SK-N-SH (cell line): ENCODE measurements at places on chromosomes 3 and 15. TPM values are rescaled to one million over a fixed set of nuclear protein-coding genes. Genes with fewer than 3 reads are reported as not detected.

Gene DENND4A
- 2.5 and 3.2 TPM in 2 replicates for polyA plus RNA-seq

GRCh38 chr3:157261000-157261399 is 101.1 kb upstream of the CCNL1 start:
- DNase-seq, result no peak
- peaks cover 4% of the 10 kb centered on the region for H3K36me3 ChIP-seq
- no peaks in the 10 kb centered on the region for H3K27me3 ChIP-seq
- H3K4me3 ChIP-seq, result no peak overlapping the region
- H3K4me1 ChIP-seq, result no peaks in the 10 kb centered on the region

DNA sequence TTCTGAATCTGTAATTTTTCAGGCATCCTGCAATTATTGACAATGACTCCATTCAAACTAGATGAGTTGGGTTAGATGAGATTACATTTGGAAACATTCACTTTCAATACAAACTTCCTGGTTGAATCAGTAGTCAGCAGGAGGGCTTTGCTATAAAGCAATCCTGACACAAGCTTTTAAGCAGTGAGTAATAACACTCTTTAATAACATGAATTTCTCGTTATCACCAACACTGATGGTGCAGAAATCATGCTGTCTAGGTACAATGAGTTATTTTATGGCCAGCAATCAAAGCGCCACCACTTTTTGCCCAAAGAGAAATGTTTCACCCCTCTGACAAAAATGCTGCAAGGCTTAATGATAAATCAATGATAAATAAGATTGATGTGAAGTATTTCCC is 474.8 kb upstream of the CNTN4 start:
- H3K4me1 ChIP-seq, result no peaks in the 10 kb centered on the region
- H3K4me3 ChIP-seq, result no peak overlapping the region
- no peak overlapping the region for H3K27ac ChIP-seq
- H3K36me3 ChIP-seq, result no peaks in the 10 kb centered on the region

DNA sequence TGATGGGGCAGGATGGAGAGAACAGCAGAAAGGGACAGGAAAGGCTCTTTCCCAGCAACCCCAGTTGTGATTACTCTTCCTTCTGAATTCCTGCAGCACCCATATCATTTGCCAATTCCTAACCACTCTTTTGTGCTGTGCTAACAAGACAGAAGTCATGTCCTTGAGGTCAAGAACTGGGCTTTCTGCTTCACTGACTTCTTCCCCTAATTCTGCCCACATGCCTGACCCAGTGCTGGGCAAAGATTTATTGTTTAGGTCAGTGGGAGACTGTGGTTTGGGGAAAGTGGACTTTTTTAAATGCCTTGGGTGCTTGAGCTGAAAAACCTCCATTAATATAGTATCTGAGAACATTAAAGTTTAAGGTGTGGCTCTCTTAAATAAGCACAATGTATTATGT is 4.2 kb upstream of the EFCAB12 start:
- H3K27ac ChIP-seq, result no peak overlapping the region
- no peak overlapping the region for H3K4me3 ChIP-seq
- no peaks in the 10 kb centered on the region for H3K27me3 ChIP-seq
- DNase-seq, result no peak
- peaks cover 66% of the 10 kb centered on the region for H3K36me3 ChIP-seq

Gene SLC28A1
- polyA plus RNA-seq, result not detected in 2 replicates

GRCh38 chr3:73068419-73068818 is 7.0 kb downstream of the EBLN2 start:
- no peak overlapping the region for H3K27ac ChIP-seq
- no peaks in the 10 kb centered on the region for H3K4me1 ChIP-seq
- H3K27me3 ChIP-seq, result no peaks in the 10 kb centered on the region
- no peak overlapping the region for H3K4me3 ChIP-seq
- H3K36me3 ChIP-seq, result peaks cover 50% of the 10 kb centered on the region

Gene ADGRG7
- not detected in 2 replicates for polyA plus RNA-seq

DNA sequence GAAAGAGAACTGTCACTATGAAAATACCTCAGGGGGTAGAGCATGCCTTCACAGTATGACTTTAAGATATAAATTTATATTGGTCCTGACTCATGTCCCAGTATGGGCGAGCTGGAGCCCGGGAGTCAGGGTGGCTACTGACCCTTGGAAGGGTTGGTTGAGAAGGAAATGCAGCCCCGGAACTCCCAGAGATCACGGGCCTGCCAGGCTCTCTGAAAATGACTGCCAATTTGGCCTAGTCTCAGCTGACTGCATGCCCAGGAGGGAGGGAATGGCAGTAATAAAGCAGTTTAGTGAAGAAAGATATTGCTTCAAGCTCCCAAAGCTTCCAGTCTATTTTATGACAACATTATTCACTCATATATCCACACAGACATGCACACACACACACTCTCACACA is 299.0 kb downstream of the NR2F2 start:
- no peaks in the 10 kb centered on the region for H3K36me3 ChIP-seq
- H3K4me1 ChIP-seq, result no peaks in the 10 kb centered on the region; the same call in 1 of the 2 replicates
- H3K27ac ChIP-seq, result no peak overlapping the region
- DNase-seq, result no peak

Gene SLITRK3
- polyA plus RNA-seq, result not detected in 2 replicates

GRCh38 chr15:88131937-88132336 is 124.6 kb downstream of the NTRK3 start:
- H3K4me1 ChIP-seq, result no peaks in the 10 kb centered on the region
- no peak overlapping the region for H3K4me3 ChIP-seq
- H3K27ac ChIP-seq, result no peak overlapping the region
- DNase-seq, result no peak
- no peaks in the 10 kb centered on the region for H3K36me3 ChIP-seq

- H3K4me3 ChIP-seq, result no peak overlapping the region
- H3K27me3 ChIP-seq, result no peaks in the 10 kb centered on the region
- H3K36me3 ChIP-seq, result no peaks in the 10 kb centered on the region
- H3K27ac ChIP-seq, result no peak overlapping the region; the same call in 1 of the 2 replicates
Observed at GRCh38 chr15:45648521-45649200, 13.8 kb downstream of the SQOR start.

DNA sequence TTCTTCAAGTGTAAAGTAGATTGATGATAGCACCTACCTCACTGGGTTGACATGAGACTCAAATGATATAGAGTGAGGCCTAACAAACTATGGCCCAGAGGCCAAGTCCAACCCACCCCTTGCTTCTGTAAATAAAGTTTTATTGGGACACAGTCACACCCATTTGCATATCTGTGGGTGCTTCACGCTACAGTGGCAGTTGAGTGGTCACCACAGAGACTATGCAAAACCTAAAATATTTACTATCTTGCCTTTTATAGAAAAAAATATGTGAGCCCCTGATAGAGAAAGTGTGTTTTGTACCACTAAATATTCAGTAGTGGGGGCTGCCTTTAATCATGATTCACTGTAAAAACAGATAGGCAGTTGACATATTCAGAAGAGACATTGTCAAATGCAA is 38.0 kb downstream of the ACAN start:
- no peaks in the 10 kb centered on the region; the same call in 1 of the 2 replicates for H3K27me3 ChIP-seq
- H3K36me3 ChIP-seq, result no peaks in the 10 kb centered on the region
- H3K4me3 ChIP-seq, result no peak overlapping the region
- H3K27ac ChIP-seq, result no peak overlapping the region
- no peaks in the 10 kb centered on the region for H3K4me1 ChIP-seq

- no peaks in the 10 kb centered on the region for H3K36me3 ChIP-seq
- DNase-seq, result no peak
- no peak overlapping the region for H3K27ac ChIP-seq
Observed at GRCh38 chr15:69857686-69858391, 239.9 kb downstream of the TLE3 start.

Gene C2CD4B
- not detected in 2 replicates for polyA plus RNA-seq

Gene CNTN6
- 0.02 TPM in 1 of 2 replicates, not detected in the other for polyA plus RNA-seq

GRCh38 chr15:74873756-74874424 is 725 bp upstream of the SCAMP2 start:
- peaks cover 20% of the 10 kb centered on the region; the same call in 1 of the 2 replicates for H3K4me1 ChIP-seq
- DNase-seq, result peak; percentile 54
- peak overlapping the region; percentile 34; the same call in 1 of the 2 replicates for H3K27ac ChIP-seq
- peak overlapping the region; percentile 72 for H3K4me3 ChIP-seq

GRCh38 chr3:175349168-175349567 is 490.0 kb downstream of the NAALADL2 start:
- DNase-seq, result no peak
- no peak overlapping the region for H3K27ac ChIP-seq
- no peak overlapping the region for H3K4me3 ChIP-seq
- no peaks in the 10 kb centered on the region; the same call in 1 of the 2 replicates for H3K4me1 ChIP-seq
- no peaks in the 10 kb centered on the region for H3K27me3 ChIP-seq
- H3K36me3 ChIP-seq, result no peaks in the 10 kb centered on the region

DNA sequence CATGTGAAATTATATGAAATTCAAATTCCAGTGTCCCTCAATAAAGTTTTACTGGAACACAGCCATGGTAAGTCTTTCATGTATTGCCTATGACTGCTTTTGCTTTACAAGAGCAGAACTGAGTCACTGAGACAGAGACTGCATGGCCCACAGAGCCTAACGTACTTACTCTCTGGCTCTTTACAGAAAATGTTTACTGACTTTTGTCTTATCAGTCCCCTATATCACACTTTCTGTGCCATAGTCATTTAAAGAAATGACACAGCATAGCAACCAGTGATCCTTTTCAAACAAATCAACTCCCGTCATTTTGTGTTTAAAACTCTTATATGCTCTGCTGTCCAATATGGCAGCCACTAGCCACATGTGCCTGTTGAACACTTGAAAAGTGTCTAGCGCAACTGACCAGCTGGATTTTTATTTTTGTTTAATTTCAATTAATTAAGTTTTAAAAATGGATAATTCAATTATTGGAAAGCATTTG is 129.7 kb upstream of the CDIN1 start:
- H3K4me1 ChIP-seq, result no peaks in the 10 kb centered on the region
- no peak for DNase-seq
- H3K4me3 ChIP-seq, result no peak overlapping the region
- no peaks in the 10 kb centered on the region for H3K27me3 ChIP-seq
- H3K36me3 ChIP-seq, result no peaks in the 10 kb centered on the region

DNA sequence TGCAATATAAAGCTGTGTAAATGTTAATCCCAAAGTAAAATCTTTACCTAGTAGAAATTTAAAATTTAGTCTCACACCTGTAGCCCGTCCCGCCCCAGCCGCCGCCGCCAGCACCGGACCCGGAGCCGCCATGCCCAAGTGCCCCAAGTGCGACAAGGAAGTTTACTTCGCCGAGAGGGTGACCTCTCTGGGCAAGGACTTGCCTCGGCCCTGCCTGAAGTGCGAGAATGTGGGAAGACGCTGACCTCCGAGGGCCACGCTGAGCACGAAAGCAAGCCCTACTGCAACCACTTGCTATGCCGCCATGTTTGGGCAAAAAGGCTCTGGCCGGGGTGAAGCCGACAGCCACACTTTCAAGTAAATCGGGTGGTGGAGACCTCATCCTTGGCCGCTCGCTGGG is 22.1 kb upstream of the TOP2B start:
- H3K4me1 ChIP-seq, result no peaks in the 10 kb centered on the region
- no peaks in the 10 kb centered on the region; the same call in 1 of the 2 replicates for H3K27me3 ChIP-seq
- DNase-seq, result no peak
- no peaks in the 10 kb centered on the region for H3K36me3 ChIP-seq
- H3K4me3 ChIP-seq, result no peak overlapping the region

- H3K4me1 ChIP-seq, result no peaks in the 10 kb centered on the region
- no peak overlapping the region for H3K27ac ChIP-seq
- no peak overlapping the region for H3K4me3 ChIP-seq
- H3K27me3 ChIP-seq, result no peaks in the 10 kb centered on the region
Observed at GRCh38 chr3:168102735-168103410, 7.1 kb upstream of the GOLIM4 start.

GRCh38 chr3:197225579-197225978 is 72.8 kb downstream of the DLG1 start:
- no peaks in the 10 kb centered on the region for H3K36me3 ChIP-seq
- peaks cover 14% of the 10 kb centered on the region for H3K4me1 ChIP-seq
- no peak for DNase-seq
- peak overlapping the region; percentile 47 for H3K27ac ChIP-seq

DNA sequence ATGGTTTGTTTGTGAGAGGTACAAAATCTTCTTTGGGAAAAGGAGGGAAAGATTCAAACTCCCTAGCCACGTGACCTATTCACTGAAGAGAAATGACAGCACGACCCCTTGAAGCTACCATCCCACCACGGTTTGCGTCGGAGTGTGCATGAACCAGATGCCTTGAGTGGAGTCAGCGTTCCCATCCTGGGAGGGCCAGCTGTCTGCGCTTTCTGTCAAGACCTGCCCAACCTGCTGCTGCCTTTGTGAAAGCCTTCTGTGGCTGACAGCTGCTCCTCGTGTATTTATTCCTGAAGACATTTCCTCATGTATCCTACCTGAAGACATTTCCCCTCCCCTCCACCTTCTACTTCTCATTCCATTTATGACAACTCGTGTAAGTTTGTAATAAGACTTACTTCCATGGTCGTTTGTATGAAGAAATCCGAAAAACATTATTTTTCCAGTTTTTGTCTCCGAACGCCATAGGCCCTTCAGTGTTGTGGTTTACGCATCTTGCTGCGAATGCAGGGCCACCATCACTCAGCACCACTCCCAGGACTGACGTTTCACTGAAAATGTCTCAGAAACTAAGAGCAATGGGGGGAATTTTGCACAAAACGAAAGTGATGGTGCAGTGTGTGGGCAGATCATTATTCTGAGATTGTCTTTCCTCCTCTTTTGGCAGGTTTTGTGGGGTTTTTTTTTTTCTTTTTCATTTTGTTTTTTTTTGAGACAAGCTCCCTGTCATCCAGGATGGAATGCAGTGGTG is 18.9 kb downstream of the EBLN2 start:
- H3K4me3 ChIP-seq, result no peak overlapping the region
- H3K36me3 ChIP-seq, result no peaks in the 10 kb centered on the region
- H3K27ac ChIP-seq, result no peak overlapping the region
- no peak for DNase-seq
- H3K4me1 ChIP-seq, result no peaks in the 10 kb centered on the region

DNA sequence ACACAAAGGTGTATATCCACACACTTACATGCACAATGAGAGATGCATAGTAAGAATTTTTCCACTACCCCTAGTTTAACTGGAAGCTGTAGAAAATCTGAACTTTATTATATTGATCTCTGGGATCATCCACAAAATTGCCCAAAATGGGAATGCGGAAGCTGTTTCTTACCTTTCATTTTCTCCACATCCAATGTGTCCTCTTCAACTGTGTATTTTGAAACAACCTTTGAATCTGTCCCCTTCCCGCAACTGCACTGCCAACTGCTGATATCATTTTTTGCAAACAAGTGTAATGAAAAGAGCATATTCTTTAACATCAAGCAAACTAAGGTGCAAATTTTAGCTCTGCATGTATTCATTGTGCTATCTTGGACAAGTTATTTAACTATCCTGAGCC is 427.6 kb upstream of the TPRG1 start:
- no peak overlapping the region for H3K27ac ChIP-seq
- H3K4me1 ChIP-seq, result no peaks in the 10 kb centered on the region
- no peak for DNase-seq
- H3K4me3 ChIP-seq, result no peak overlapping the region
- H3K27me3 ChIP-seq, result no peaks in the 10 kb centered on the region
- no peaks in the 10 kb centered on the region for H3K36me3 ChIP-seq

- H3K4me3 ChIP-seq, result no peak overlapping the region
- H3K27ac ChIP-seq, result peak overlapping the region; percentile 64
- no peak for DNase-seq
- 0 out of 2 replicates have a peak, but pooled peaks cover 3% of the 10 kb centered on the region for H3K36me3 ChIP-seq
- H3K4me1 ChIP-seq, result peaks cover 40% of the 10 kb centered on the region
- H3K27me3 ChIP-seq, result no peaks in the 10 kb centered on the region
Observed at GRCh38 chr3:52892625-52893311, 4.6 kb downstream of the STIMATE start.

- H3K4me3 ChIP-seq, result no peak overlapping the region
- no peak for DNase-seq
- H3K27ac ChIP-seq, result no peak overlapping the region
Observed at GRCh38 chr3:74271541-74271940, 342.9 kb downstream of the CNTN3 start.

Gene THRB
- 0.02 and 0.08 TPM in 2 replicates for polyA plus RNA-seq

GRCh38 chr3:151367448-151367847 is 17.1 kb downstream of the P2RY12 start:
- DNase-seq, result no peak
- no peaks in the 10 kb centered on the region for H3K36me3 ChIP-seq
- no peak overlapping the region for H3K27ac ChIP-seq
- no peaks in the 10 kb centered on the region for H3K27me3 ChIP-seq
- H3K4me1 ChIP-seq, result no peaks in the 10 kb centered on the region
